ENCODE measurements at places on chromosomes 16 and 17.

DNA sequence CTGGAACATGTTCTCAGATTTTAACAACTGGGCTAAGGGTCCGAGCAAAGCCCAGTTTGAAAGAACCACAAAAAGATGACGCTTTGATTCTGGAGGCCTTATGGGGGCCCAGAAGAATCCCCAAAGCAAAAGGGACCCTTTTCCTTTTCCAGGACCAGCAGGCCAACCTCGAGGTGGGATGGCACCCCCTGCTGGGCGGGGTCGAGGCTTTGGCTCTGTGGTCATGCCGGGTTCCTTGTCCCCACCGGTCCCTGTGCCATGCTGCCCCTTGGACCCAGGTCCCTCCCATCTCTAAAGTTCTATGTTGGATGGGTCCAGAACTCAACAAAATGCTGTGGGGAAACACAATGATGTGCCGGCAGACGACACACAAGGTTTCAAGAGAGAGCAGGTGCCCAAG is 30.9 kb downstream of the TMEM204 start:
- no peak for DNase-seq

DNA sequence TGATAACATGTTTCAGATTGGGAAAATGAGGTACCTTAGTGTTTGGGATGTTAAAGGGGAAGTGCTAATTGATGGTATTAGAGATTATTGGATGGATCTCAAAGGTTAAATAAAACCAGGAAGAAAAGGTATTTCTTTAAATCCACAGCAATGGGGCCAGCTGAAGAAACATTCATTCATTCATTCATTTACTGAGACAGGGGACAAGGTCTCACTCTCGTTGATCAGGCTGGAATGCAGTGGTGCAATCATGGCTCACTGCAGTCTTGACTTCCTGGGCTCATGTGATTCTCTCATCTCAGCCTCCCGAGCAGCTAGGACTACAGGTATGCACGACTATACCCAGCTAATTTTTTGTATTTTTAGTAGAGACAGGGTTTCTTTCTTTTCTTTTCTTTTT is 19.8 kb downstream of the EARS2 start:
- DNase-seq, result no peak

DNA sequence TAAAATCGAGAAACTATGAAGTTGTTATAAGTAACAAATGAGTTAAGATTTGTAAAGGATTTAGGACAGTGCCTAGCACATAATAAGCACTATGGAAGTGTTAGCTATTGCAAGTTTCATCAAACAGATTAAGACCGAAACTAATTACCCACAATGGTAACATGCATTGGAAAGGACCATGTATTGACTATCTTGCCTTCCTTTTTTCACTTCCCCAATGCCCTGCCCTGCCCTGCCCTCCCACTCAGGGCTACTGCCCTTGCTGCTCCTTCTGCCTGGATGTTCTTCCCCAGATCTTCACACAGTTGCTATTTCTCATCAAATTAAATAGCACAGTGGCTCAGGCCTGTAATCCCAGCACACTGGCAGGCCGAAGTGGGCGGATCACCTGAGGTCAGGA is 202.1 kb upstream of the PSMD7 start:
- no peak for DNase-seq

DNA sequence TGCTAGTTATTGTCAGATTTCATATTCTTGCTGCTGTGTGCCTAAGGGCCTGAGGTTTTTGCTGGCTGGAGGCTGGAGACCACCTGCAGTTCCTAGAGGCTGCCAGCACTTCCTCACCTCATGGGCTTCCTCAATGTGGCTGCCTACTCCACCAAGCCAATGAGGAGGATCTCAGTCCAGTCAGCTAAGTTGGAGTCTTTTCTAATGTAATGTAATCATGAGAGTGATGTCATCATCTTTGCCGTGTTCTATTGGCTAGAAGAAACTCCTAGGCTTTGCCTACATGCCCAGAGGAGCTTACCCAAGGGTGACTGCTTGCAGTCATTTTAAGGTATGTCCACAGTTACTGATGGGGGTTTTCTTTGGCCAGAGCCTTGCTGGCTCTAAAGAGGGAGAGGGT is 53.0 kb downstream of the SOCS3 start:
- no peak for DNase-seq

- DNase-seq, result peak; percentile 13
These were observed 11.8 kb upstream of the MLYCD start for GRCh38 chr16:83887080-83887479.

Measured in fibroblast of skin of right quadriceps (primary cell).